ENCODE measurements at places on chromosomes 6 and 20.

DNA sequence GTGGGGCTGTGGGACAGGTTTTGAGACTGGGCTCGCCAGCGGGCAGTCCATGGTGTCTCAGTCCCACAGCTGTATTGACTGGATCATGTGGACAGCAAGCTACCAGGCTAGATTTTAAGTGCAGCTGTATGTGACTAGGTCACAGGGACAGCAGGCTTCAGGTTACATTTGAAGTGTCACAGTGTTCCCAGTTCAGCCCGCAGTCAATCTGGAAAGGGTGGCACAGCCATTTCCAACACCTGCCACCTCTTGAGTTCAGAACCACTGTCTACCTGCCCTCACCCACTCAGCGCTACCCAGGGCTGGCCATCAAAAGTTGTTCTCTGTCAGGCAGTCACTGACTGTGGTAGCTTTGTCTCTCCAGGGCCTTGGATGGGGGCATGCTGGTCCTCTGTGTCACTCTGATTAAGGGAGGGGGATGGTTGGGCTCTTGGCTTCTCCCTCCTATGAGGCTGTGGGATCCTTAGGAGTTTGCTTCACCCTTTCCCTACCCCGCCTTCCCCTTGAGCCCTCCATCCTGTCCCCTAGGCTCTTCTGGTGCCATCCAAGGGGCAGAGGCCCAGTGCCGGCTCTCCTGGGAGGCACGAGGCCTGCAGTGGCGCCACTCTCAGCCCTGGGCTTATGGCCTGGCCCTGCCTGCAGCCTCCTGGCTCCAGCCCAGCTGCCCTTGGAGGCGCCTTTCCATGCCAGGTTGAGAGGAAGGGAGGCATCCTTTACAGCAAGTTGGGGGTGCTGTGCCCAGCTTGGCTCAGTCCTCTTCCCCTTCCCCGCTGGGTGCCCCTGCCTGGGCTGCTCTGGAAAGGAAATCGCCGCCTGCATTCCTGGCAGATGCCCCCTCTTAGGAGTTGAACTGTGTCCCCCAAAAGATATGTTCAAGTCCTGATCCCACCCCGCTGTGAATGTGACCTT, 44.9 kb downstream of the PNLDC1 start:
- DNase-seq: no peak

DNA sequence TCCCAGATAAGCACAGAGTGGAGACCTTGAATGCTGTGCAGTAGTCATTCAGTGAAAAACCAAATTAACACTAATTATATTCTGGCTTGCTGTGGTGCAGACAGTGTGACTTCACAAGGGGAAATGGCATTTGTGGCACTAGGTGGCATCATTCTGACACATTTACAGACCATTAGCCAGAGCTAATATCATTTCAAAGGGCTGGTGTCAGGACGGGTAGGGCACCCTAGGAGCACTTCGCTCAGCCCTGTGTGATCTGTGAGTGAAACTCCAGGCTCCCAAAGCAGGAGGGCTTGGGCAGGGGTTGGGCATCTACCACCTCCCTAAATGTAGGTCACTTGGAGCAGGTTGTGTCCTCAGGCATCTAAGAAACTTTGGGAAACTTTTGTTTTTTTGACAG, 555.8 kb downstream of the PKHD1 start:
- DNase-seq: peak; percentile 81

DNA sequence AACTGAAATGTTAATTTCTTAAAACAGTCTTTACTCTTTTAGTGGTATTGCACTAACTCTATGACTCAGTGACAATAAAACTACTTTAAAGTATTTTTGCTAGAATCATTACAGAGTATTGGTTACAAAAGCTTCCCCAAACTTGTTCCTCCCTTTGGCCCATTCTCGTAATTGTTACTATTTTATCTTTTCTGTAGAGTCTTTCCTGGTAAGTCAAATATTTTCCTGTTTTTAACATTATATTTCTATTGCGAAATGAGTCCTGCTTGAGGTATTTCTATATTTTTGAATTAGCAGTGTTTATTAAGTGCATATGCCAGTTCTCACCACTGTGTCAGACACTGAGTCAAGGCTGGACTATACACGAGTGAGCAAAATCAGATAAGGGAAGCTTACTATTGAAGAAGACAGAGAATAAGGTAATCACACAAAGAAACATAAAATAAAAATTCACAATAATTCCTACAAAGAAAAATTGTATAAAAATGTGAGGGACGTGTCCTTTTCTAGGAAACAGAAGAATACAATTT, 970.5 kb downstream of the EYS start:
- DNase-seq: no peak

- no peak for DNase-seq
Measured at GRCh38 chr6:24140591-24140990, 14.6 kb downstream of the NRSN1 start.

DNA sequence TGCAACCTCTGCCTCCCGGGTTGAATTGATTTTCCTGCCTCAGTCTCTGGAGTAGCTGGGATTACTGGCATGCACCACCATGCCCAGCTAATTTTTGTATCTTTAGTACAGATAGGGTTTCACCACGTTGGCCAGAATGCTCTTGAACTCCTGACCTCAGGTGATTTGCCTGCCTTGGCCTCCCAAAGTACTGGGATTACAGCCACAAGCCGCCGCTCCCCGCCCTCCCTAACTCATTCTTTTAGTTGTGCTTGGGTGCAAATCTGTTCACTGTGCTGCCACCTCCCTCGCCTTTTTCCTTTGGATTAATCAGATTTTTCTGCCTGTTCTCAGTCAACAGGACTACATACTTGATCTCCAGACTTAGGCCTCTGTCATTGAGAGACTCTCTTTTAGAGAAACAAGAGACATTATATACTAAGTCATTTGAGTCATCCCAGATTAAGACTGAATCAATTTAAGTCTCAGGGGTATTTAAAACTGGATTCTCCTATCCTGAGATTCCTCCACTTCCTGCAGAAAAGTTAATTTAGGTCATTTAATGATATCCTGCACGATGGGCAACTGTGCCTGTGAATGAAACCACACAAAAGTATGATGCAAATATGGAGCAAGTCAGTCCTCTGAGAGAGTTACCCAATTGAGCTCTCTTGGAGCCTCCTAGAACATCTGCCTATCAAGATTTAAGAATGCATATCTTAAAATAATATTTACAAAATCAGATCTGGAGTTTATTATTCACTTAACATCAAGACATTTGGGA, 136.1 kb upstream of the THEMIS start:
- no peak for DNase-seq

DNA sequence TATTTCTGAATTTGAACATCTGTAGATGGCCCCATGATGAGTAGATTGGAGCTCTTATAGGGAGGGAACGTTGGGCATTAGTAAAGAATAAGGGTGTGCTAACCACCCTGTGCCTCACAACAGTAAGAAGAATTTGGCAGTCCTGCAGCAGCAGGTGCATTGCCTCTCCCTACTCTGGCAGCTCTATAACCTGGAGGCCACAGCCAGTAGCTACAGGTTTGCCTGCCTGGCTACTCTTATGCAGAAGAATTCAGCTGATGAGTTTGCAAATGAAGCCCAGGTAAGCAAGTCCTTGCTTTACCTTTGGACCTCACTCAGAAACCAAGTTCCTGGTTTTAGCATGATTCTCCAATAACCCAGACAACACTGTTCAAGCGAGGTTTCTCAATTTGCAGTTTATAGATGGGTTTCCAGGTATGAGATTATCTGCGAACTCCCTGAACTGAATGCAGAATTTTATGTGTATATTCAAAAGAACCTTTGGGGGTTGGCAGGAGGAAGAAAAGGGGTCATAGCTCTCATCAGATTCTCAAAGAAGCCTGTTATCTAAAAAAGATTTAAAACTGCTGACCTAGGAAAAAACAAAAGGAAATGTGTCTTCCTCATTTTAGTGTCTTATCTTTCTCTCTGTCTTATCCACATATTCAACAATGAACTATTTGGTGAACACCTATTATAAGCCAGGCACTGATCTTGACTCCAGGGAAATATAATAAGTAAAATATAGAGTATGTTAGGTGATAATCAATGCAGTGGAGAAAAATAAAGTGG, 18.9 kb downstream of the TREML1 start:
- no peak for DNase-seq

- peak; percentile 97 for DNase-seq
Measured at GRCh38 chr6:108560463-108561308, at the start of gene FOXO3. TSS of gene FOXO3 (plus strand) at chr6:108560917. CDS start at chr6:108561209, 292 bp downstream.

DNA sequence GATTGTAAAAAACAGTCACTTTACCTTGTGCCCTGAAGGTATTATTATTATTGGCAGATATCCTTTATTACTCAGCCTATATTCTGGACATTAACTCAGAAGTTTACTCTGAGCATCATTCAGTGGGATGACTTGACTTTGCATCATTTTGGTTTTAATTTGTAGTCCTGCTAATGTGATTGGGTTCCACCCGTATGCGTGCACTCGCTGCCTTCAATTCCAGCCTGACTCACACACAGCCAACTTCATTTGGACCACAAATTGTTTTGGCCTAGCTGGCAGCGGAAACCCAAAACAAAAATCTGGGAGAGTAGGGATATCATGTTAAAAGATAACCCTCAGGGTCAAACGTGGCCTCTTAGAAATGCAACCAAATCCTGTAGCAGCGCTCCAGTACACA, 704.4 kb upstream of the SLC35B3 start:
- peak; percentile 96 for DNase-seq

GRCh38 chr6:130872250-130873095, 45.3 kb downstream of the SMLR1 start:
- peak; percentile 65 for DNase-seq

GRCh38 chr6:34237722-34238584, 1.3 kb downstream of the HMGA1 start:
- peak; percentile 90 for DNase-seq

DNA sequence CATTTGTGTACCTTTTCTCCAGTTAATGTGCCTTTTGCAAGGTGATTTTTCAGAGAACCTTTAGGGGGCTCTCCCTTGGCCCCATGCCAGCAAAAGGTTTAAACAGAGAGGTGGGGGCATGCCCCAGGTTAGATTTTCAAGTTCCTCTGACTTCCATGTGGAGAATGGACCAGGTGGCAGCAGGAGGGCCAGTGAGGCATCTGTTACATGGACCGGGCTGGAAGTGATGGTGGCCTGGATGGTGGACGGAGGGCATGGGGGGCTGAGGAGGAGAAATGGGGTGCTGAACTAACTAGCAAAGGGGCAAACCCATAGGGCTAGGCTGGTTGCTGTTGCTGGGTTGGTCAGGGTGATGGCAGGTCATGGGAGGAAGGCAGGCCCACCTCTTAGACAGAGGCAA, 20.7 kb upstream of the BPI start:
- DNase-seq: no peak

GRCh38 chr20:33419140-33419974, 18.0 kb upstream of the CDK5RAP1 start:
- no peak for DNase-seq

DNA sequence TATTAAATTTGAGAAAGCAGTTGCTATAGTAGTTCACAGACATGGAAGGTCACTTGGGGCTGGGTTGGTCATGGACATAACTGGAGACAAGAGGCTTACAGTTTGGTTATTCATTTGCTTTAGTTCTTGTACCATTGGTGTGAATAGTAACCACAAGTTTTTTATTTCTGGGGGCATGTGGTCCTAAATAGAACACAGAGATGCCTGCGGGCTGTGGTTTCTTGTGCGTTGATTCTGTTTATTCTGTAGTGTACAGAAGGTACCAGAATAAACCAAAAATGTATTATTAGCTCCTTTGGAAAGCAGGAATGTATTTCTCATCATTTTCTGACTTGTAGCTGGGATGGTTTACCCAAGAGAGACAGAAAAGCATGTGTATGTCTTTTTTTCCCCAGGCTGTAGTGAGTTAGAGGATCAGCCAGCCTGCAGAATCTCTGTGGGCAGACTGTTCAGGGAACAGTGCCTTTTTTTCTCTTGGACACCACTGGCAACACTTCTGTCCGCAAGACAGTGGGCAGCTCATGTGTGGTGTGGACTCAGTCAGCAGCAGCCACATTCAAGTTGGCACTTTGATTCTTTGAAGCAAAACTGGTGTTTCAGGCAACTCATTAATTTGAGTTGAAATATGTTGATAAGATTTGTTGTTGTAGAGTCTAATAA, 122.1 kb downstream of the LRRC1 start:
- no peak for DNase-seq
